ENCODE measurements at places on chromosomes 11 and 22.
A peak's percentile ranks its signal among the peaks of the same experiment; 100 is the strongest.

DNA sequence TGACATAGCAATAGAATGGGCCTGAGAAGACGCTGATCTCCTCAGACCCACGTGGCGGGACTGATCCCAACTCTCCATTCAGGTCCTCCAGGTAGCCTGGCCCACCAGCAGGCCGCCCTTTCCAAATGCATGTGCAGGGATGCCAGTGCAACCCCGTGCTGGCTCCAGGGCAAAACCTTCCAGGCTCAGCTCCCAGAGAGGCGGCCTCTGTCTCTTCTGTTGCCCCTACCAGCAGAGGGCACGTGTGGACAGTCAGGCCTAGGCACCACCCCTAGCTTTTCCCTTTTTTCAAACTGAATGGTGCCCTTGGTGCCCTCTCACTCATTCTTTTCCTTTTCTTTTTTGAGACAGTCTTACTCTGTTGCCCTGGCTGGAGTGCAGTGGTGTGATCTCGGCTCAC lies 121.7 kb downstream of the OSBP2 start:
- DNase-seq: no peak

DNA sequence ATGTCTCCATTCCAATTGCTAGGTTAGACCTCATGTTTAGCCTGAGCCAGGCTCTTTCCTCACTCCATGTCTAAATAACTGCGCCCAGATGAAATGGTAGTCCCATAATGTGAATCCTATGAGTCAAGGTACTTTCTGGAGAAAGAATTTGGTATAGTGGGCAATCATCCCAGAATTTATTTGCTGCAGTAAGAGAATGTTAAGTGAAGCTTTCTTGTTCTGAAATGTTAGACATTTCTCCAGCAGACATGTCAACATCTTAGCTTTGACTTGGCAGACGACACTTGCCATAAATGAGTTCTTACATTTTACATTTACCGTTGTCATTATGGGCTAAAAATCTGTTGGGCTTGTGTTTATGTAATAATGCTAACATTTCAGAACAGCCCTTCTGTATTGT lies 165.2 kb downstream of the PGR start:
- no peak for DNase-seq

GRCh38 chr11:123742724-123743120 lies 1.3 kb upstream of the ZNF202 start:
- DNase-seq: no peak

GRCh38 chr11:74701351-74701750 lies 29.9 kb downstream of the CHRDL2 start:
- no peak for DNase-seq

- DNase-seq: no peak
These were observed 32.7 kb downstream of the ARHGAP42 start for GRCh38 chr11:100719809-100720221.

- no peak for DNase-seq
These were observed 65.0 kb upstream of the HORMAD2 start for GRCh38 chr22:30015229-30015797.

- DNase-seq: peak; percentile 67
These were observed at the start of gene YPEL4 for GRCh38 chr11:57649826-57650738. Gene YPEL4 (minus strand): TSS chr11:57649912. CDS start chr11:57647107, 2,805 bp downstream.

GRCh38 chr22:38214302-38215056 lies 12.7 kb downstream of the MAFF start:
- peak; percentile 46 for DNase-seq

- DNase-seq: no peak
These were observed 174.6 kb upstream of the ARHGAP42 start for GRCh38 chr11:100512475-100512874.

GRCh38 chr11:107731941-107732688 lies 20.3 kb upstream of the SLN start:
- no peak for DNase-seq

GRCh38 chr11:115919341-115920091 lies 415.3 kb upstream of the CADM1 start:
- DNase-seq: no peak

DNA sequence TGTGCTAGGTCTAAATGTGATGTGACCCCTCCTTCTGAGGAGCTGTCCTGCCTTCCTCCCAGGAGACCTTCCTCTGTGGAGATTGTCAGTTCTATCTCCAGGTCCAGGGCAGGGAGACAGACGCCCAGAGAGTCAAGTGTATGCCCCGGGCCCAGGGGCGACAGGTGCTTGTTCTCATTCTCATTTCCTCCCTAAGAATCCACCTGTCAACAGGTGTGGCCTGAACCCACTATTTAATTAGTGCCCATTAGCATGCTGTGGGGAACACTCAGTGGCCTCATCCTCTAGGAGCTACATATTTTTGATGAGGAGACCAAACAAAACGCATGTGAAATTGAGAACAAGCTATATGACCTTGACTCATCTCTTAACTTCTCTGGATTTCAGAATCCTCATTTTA lies 9.5 kb downstream of the PKNOX2 start:
- no peak for DNase-seq

DNA sequence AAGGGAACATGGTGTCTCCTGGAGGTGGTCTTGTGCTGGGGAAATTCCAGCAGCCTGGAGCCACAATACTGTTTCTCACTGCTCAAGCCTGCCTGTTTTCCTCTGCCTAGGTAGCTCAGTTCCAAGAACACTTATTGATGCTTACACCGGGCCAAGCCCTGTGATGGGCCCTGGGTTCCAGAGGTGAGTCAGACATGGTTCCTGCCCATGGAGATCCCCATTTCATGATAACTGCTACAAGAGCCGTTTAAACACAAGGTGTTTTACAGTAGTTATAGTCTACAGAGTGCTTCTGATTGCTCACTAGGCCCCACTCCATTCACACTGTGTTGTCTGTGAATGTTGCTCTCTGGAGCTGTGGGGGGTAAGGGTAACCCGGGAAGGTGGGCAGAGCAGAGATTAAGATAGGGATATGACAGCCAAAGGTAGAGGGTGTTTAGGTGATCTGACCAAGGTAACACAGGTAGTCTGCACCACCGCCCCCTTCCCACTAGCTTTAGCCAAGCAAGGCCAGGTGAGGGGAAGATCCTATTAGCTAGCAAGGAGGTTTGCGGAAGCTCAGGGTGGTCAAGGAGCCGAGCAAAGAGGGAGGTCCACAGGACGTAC lies 696 bp upstream of the MICAL2 start:
- DNase-seq: no peak

- no peak for DNase-seq
These were observed 506.1 kb upstream of the KIRREL3 start for GRCh38 chr11:127506647-127507046.

- DNase-seq: no peak
These were observed 38.5 kb upstream of the GRAMD4 start for GRCh38 chr22:46581538-46582244.

- DNase-seq: no peak
These were observed 85.9 kb downstream of the GAB2 start for GRCh38 chr11:78331711-78332110.

- no peak for DNase-seq
These were observed 163.7 kb upstream of the NTM start for GRCh38 chr11:131206671-131207070.

- DNase-seq: no peak
These were observed 418.3 kb upstream of the B3GAT1 start for GRCh38 chr11:134830312-134830711.

GRCh38 chr11:104881117-104881794 lies 17.0 kb downstream of the CASP12 start:
- DNase-seq: no peak

DNA sequence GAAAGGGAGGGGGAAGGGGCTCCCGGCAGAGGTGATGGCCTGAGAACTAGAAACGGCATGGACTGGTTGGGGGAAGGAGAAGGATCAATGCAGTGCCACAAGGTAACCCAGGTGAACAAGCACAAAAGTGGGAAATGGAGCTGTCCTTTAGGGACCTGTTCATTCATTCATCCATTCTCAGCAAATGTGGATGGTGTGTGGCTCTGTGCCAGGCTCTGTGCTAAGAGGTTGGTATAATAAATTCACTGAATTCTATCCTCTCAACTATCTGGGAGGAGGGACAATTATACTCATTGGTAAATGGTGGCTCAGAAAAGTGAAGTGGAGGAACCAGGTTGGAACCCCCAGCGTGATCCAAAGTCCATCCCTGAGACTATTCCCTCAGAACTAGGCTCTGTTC lies 18.6 kb upstream of the ARAP1 start:
- no peak for DNase-seq

DNA sequence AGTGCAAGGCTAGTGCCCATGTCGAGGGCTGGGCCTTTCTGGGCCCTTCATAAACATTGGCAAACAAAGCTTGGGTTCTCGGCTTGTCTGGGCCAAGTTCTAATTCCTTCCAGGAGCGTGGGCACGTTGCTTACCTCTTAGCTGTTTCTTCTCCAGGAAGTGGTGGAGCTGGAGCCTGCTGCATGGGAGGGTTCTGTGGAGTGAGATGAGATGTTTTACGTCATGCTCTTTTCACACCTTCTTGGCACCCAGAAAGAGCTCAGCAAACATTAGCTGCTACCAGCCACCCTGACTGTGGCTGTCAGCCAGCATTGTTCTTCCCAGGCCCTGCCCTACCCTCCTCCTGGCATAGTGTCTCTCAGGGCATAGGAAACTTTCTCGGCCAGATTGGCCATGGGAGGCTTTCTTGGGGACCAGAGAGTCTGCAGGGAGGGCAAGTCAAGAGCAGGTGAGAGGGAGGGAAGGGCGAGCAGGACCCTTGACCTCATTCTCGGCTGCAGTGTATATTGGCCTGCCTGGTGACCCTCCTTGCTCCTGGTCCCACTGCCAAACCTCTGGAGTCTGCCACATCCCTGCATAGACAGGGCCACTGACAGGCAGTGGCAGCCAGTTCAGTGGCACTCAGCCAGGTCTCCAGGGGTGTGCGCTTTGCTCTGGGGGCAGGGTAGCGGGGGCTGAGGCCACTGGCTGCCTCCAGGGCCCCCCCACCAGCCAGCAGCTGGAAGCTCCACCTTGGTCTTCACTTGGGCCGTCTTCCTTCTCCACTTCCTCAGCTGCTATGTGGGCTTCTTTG lies 98.8 kb downstream of the BCR start:
- DNase-seq: no peak

DNA sequence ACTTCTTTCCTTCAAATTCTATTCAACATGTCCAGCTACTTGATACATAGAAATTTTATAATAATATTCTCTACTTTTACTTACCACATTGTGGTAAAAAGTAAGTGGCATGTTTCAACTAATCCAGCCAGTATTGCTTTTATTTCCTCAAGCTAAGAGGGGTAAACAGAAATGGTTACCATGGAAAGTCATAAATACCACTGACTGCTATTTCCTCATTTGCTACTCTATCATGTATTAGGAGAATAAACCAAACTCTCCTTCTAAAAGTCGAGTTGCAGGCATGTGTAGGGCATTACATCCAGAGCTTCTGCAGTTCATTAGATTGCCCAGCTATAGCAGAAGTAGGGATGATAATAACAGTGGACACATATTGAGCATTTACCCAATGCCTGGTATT lies 208.4 kb downstream of the MAML2 start:
- DNase-seq: no peak
